ENCODE measurements at places on chromosomes 12 and 14.
A peak's percentile ranks its signal among the peaks of the same experiment; 100 is the strongest.

DNA sequence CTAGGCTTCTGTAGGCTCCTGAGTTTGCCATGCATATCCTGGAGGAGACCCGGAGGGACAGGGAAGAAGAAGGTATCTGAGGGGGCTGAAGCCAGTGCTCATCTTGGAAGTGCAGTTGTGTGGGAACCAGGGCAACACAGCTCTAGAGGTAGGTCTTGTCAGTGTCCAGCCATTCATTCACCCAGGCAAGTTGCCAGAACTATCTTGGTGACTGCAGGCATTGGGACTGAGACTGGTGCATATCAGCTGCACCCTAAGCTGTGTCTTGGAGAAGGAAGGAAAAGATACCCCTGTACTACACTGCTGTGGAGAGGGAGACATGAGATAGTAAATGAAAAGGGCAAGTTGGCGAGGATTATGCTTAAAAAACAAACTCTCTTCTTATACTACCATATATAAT is 4.9 kb upstream of the WIF1 start:
- no peak for DNase-seq

- DNase-seq: no peak
Observed at GRCh38 chr12:1443421-1444141, 150.8 kb downstream of the FBXL14 start.

GRCh38 chr12:22082190-22082701 is 36.2 kb downstream of the CMAS start:
- DNase-seq: no peak

GRCh38 chr12:106309671-106310505 is 7.4 kb downstream of the TCP11L2 start:
- DNase-seq: no peak

DNA sequence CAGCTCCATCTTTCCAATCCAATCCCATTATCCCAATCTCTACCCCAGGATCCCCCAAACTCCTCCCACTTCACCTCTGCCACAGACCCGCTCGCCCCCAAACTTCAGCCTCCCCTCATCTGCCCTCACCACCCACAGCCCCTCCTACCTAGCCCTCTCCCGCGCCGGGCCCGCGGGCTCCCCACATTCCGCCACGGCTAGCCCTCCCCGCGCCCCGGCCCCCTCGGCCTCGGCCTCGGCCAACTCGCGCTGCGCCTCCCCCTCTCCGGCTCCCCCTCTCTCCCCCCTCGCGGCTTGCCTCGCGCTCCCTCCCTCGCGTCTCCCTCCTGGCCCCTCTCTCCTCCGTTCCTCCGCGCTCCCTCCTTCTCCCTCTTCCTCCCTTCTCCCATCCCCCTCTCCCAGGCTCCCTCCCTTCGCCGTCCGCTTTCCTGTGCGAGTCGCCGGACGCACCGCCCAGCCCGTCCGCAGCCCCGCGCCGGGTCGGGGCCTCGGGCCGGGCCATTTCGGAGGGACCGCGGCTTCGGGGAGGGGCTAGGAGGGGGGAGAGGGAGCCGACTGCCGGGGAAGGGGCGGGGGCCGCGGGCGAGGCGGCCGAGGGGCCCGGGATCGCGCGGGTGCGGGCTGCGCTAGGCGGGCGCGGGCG is at the start of gene ATN1:
TSS of gene ATN1 (plus strand) at position 581 of the 643 bp plus-strand sequence. CDS start 6,043 bp downstream, outside the sequence.
- DNase-seq: no peak

DNA sequence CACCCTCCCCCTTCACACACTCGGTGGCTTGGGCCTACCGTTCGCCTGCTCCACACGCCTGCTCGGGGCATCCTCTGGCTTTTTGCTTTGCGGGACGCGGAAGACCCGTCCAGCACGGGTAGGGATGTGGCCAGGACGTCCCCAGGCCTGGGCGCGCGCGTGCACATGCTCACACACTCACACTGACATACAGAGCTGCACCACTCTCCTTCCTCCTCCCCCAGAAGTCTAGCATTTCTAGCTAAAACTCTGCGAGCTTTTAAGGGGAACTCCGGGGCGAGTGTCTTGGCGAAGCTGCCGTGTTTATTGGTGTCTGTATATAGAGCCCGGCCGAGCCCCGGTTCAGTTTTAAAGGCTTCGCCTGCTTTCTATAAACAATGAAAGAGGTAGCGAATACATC is 5.0 kb downstream of the TBX5 start:
- no peak for DNase-seq

GRCh38 chr14:62002642-62003041 is 240.4 kb downstream of the SNAPC1 start:
- peak; percentile 1 for DNase-seq

DNA sequence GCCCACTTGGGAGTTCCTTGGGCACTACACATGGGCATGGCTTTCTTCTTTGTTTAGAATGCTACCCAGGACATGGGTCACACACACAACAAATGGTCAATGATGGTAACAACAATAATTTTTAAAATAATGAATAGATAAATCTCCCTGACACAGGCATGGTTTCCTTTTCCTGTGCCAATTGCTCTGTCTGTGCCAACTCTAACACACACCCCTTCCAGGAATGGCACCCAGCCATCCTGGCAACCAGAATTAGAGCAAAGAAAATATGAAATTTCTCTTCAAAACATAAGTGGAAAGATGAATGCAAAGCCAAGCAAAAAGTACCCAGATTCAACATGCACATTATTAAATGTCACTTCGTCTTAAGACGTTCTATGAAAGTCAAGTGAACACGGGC is 104.9 kb upstream of the SOX5 start:
- DNase-seq: no peak

GRCh38 chr12:96521895-96522682 is 32.7 kb downstream of the CFAP54 start:
- DNase-seq: no peak

- DNase-seq: no peak
Observed at GRCh38 chr12:84315926-84316325, 596.7 kb downstream of the SLC6A15 start.

DNA sequence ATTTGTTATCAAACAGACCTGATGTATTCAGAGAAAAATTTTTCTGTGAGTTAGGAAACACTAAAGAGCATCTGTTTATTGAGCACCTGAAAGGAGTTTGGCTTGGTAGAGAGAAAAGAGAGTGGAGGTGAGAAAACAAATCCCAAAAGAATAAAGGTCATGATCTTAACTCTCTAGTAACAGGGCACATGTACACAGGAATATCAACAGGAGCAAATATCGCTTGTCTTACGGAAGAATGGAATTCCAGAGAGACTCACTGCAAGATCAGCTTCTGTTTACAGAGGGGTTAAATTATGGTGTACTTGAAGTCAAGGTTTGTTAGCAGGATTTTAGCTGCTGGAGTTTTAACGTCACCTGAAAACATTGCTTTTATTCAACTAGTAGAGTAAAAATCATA is 78.8 kb downstream of the SPPL3 start:
- DNase-seq: no peak

- no peak for DNase-seq
Observed at GRCh38 chr14:91291786-91292405, 47.4 kb upstream of the GPR68 start.

DNA sequence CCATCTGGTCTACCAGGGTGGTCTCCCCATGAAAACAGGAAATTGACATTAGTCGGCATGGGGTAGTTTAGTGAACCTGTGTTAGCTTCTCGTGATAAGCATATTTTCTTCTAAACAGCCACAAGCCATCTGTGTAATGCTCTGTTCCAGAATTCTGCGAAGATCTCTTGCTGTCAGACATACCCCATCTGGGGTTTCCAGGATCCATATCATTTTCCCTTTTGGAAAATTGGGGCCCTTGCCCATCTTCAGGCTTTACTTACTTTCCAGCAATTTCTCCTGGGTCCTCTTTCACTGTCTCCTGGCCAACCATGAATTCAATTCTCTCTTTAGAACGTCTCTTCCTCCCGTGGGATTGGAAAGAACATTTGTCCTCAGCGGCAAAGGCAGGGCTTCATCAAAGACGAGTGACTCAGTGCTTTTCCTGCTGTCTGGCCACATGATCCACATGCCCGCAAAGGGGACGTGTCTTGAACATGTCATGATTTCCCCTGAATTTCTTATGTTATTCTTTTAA is 21.4 kb upstream of the NCOR2 start:
- DNase-seq: no peak
